ENCODE measurements at places on chromosomes 3 and 15. TPM values are rescaled to one million over a fixed set of nuclear protein-coding genes. Genes with fewer than 3 reads are reported as not detected.

Gene ABHD10
- 17.7 TPM for polyA plus RNA-seq

DNA sequence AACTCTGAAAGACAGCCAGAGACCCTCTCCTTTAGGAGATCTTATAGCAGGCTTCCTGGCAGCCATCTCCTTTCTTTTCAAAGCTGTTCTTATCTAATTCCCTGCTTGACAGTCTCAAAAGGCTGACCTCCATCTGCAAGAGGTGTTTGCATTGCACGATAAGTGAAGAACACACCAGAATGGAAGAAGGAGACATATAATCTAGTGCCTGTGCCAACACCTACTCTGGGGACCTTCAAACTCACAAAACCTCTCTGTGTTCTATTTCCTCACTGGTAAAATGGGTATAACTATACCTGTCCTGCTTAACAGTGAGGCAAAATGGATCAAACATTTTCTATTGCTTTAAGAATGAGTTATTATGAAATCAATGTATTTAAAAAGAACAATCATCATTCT is 65.0 kb downstream of the WDR72 start:
- H3K27me3 ChIP-seq: no peaks in the 10 kb centered on the region
- no peaks in the 10 kb centered on the region for H3K36me3 ChIP-seq
- H3K4me1 ChIP-seq: no peaks in the 10 kb centered on the region
- DNase-seq: no peak
- H3K27ac ChIP-seq: no peak overlapping the region

- no peaks in the 10 kb centered on the region for H3K27me3 ChIP-seq
- peaks cover 49% of the 10 kb centered on the region for H3K4me1 ChIP-seq
- DNase-seq: no peak
- peaks cover 18% of the 10 kb centered on the region for H3K36me3 ChIP-seq
- no peak overlapping the region for H3K4me3 ChIP-seq
These were observed 43.9 kb downstream of the LIMD1 start for GRCh38 chr3:45638299-45639043.

DNA sequence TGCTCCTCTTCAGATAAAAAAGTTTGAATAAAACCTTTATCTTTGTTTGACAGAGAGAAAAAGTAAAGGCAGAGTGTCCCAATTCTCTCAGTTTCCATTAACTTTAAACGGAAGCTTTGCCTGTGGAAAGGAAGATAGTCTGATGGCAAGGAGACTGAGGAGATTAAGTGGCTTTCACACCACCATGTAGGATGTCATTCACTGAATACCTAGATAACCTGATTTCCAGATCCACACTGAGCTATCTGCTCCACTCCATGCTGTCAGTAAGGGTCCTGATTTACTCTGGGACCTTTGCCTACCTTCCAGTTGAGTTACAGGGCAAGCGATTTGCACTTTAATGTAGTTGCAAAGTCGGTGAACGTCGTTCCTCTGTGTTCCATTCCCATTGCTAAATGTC is 233.4 kb upstream of the TBL1XR1 start:
- H3K4me3 ChIP-seq: no peak overlapping the region
- H3K4me1 ChIP-seq: no peaks in the 10 kb centered on the region
- no peak overlapping the region for H3K27ac ChIP-seq
- DNase-seq: no peak
- no peaks in the 10 kb centered on the region for H3K27me3 ChIP-seq

DNA sequence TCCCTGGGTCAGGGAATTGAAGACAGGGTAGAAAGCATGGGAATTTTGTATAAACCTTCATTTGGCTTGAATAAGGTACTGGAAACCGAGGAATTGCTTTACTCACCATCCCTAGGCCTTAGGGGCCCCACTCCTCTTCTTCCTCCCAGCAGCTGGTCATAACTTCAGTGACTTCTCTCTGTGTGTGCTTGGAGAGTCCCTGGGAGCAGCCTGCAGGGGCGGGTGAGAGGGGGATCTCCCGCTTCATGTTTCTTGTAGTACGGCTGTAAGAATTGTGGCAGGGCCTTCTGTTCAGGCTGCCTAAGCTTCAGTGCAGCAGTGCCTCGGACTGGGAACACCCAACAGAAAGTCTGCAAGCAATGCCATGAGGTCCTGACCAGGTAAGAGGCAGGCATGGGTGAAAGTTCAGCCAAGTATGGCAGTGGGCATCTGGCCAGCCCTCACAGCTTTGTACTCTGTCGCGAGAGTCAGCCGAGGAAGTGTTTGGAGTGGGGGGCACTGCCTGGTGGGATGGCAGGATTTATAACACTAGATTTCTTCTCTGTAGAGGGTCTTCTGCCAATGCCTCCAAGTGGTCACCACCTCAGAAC is 1.7 kb upstream of the DNAJC17 start:
- no peak for DNase-seq
- H3K4me1 ChIP-seq: peaks cover 6% of the 10 kb centered on the region
- no peaks in the 10 kb centered on the region for H3K27me3 ChIP-seq
- peaks cover 20% of the 10 kb centered on the region for H3K36me3 ChIP-seq
- H3K4me3 ChIP-seq: no peak overlapping the region

GRCh38 chr15:69490356-69491037 is 37.9 kb downstream of the RPLP1 start:
- H3K27me3 ChIP-seq: peaks cover 48% of the 10 kb centered on the region
- no peak overlapping the region for H3K27ac ChIP-seq
- no peaks in the 10 kb centered on the region for H3K4me1 ChIP-seq
- no peaks in the 10 kb centered on the region for H3K36me3 ChIP-seq
- H3K4me3 ChIP-seq: no peak overlapping the region

Gene SEMA3G
- 0.07 TPM for polyA plus RNA-seq

Gene ZNF80
- polyA plus RNA-seq: not detected

DNA sequence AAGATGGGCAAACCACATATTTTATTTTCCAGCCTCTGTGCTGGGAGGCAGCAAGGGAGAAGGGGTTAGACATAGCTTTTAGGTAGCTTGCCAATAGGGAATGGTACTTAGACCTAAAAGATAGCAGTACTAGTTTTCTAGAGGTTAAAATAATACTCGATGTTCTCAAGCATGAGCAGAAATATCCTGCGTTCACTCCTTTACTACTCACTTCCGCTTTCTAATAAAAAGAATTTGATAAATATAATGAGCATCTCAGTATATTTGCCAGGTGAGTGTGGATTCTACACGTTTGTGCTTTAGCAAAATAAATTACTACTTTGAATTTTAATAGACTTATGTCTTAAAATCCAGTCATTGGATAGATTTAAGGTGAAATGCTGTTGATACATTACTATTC is 39.4 kb upstream of the CD47 start:
- no peaks in the 10 kb centered on the region for H3K36me3 ChIP-seq
- no peak overlapping the region for H3K4me3 ChIP-seq
- peak overlapping the region; percentile 64 for H3K27ac ChIP-seq
- no peak for DNase-seq
- no peaks in the 10 kb centered on the region for H3K27me3 ChIP-seq

DNA sequence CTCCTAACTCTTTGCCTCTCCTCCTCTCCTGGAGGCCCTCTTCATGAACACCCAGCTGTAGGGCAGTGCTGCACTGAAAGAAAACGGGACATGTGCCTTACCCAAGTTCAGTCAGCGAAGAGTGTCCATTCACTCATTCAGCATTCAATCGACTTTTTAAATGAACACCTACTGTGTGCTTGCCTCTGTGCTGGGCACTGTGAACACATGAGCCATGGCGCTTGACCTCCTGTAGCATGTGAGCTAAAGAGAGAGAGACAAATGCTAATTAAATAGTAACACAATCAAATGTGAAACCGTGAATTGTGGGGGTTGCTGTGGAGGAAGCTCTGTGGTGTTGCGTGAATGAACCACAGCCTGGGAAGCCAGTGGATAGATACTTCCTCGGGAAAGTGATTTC is 43.4 kb downstream of the ST6GAL1 start:
- H3K27me3 ChIP-seq: no peaks in the 10 kb centered on the region
- H3K27ac ChIP-seq: no peak overlapping the region
- H3K4me3 ChIP-seq: no peak overlapping the region
- H3K36me3 ChIP-seq: no peaks in the 10 kb centered on the region
- H3K4me1 ChIP-seq: no peaks in the 10 kb centered on the region

DNA sequence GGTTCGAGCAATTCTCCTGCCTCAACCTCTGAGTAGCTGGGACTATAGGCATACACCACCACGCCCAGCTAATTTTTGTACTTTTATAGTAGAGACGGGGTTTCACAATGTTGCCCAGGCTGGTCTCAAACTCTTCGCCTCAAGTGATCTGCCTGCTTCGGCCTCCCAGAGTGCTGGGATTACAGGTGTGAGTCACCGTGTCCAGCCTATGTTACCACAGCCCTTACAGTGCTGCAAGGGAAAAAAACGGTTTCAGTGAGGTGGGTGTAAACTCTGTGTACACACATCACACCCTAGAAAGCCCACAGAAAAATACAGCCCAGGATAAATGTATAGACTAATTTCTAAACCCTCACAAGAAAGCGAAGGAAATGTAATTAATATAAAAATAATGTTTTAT is 103.5 kb upstream of the AKAP13 start:
- no peaks in the 10 kb centered on the region for H3K36me3 ChIP-seq
- H3K27ac ChIP-seq: no peak overlapping the region

Gene GPR176
- 114 TPM for polyA plus RNA-seq

DNA sequence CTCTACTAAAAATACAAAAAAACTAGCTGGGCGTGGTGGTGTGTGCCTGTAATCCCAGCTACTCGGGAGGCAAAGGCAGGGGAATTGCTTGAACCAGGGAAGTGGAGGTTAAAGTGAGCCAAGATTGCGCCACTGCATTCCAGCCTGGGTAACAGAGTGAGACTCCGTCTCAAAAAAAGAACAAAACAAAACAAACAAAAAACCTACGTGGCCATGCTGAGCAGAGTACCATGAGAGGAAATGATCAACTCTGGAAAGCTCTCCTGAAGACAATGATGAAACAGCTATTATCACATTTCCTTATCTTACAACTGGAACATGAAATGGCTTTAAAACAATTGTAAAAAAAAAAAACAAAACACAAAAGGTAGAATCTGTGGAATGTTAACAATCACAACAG is 75.2 kb downstream of the CHSY1 start:
- H3K4me1 ChIP-seq: peaks cover 39% of the 10 kb centered on the region
- H3K27ac ChIP-seq: peak overlapping the region; percentile 74
- no peak overlapping the region for H3K4me3 ChIP-seq
- DNase-seq: peak; percentile 75
- peaks cover 48% of the 10 kb centered on the region for H3K36me3 ChIP-seq

DNA sequence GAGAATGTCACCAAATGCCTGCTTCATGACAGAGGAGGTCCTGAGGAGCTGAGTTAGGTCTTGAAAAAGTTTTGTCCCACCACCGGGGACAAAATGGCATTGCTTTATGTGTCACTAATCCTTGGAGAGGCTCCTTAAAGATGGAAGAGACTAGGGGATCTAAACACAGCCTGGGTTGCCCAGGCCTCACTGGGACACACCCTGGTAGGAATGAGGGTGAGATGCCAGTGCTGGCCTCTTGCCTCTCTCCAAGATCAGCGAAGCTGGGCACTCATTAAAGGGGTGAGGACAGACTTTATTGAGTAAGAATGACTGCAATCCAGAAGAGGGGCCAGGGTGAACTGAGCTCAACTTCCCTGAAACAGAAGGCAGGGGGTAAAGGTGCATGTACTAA is 58.5 kb upstream of the KLF13 start:
- no peaks in the 10 kb centered on the region for H3K4me1 ChIP-seq
- no peaks in the 10 kb centered on the region for H3K36me3 ChIP-seq
- no peak overlapping the region for H3K27ac ChIP-seq
- no peak overlapping the region for H3K4me3 ChIP-seq
- peaks cover 4% of the 10 kb centered on the region for H3K27me3 ChIP-seq

GRCh38 chr3:138367326-138367850 is 19.0 kb downstream of the MRAS start:
- DNase-seq: no peak
- H3K27ac ChIP-seq: no peak overlapping the region
- no peaks in the 10 kb centered on the region for H3K27me3 ChIP-seq
- no peaks in the 10 kb centered on the region for H3K36me3 ChIP-seq
- H3K4me3 ChIP-seq: no peak overlapping the region
- no peaks in the 10 kb centered on the region for H3K4me1 ChIP-seq

- no peak overlapping the region for H3K4me3 ChIP-seq
- DNase-seq: no peak
- H3K27me3 ChIP-seq: no peaks in the 10 kb centered on the region
- no peak overlapping the region for H3K27ac ChIP-seq
- H3K36me3 ChIP-seq: no peaks in the 10 kb centered on the region
These were observed 592.8 kb upstream of the GBE1 start for GRCh38 chr3:82354228-82354627.

DNA sequence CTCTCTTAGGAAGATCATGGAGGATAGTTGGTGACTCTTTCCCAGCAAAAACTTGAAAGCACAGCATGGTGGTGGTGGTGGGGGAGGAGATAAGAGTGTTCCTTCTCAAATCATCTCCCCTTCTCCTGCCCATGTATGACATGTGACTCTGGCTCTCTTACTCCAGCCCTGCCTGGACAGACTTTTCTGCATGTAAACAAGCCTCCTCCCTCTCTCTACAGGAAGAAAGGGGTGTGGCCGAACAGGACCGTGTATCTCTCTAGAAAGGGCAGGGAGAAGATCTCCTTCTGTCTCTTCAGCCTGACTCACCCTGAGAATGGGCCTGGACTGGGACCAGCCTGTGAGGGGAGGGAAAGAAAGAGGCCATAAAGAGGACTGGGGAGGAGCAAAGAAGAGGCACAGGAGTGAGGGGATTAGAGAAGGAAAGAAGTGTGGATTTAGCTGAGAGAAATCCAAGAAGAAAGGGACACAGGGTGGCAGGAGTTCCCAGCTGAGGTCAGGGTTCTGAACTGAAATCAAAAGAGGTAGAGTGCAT is 1.5 kb downstream of the CELF6 start:
- H3K4me3 ChIP-seq: no peak overlapping the region
- no peak overlapping the region for H3K27ac ChIP-seq
- no peak for DNase-seq
- no peaks in the 10 kb centered on the region for H3K36me3 ChIP-seq
- H3K4me1 ChIP-seq: no peaks in the 10 kb centered on the region

- peaks cover 14% of the 10 kb centered on the region for H3K27me3 ChIP-seq
- H3K36me3 ChIP-seq: no peaks in the 10 kb centered on the region
- H3K27ac ChIP-seq: no peak overlapping the region
These were observed 242.9 kb upstream of the BHLHE40 start for GRCh38 chr3:4736284-4736861.

Gene TRANK1
- 7.9 TPM for polyA plus RNA-seq

All from IMR-90 (cell line).